ENCODE measurements at places on chromosomes 6 and 20.

DNA sequence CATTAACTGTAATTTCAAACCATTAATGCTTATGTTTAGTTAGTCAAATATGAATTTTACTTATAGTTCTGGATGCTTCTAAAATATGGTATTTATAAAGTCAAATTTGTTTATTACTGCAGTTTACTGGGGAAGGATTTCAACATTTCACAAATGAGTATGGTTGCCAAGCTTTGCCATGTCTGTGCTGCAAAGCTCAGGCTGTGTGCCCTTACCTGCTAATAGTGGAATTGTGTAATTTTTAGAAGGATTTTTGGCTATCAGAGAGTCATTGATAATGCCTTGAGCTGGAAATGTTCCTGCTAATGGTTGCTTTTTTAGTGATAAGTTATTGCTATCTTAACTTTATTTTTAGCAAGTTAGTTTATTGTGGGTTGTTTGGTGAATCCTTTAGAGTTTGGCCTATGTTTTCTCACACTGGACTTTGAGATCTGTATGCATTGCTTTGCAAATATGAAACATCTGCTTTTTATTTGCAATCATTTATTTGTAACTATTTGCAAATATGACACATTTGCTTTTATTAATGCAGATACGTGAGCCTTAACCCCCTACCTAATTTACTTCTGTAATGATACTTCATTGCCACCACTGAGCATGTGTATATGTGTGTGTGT lies 105.8 kb downstream of the CD109 start:
- DNase-seq: no peak

DNA sequence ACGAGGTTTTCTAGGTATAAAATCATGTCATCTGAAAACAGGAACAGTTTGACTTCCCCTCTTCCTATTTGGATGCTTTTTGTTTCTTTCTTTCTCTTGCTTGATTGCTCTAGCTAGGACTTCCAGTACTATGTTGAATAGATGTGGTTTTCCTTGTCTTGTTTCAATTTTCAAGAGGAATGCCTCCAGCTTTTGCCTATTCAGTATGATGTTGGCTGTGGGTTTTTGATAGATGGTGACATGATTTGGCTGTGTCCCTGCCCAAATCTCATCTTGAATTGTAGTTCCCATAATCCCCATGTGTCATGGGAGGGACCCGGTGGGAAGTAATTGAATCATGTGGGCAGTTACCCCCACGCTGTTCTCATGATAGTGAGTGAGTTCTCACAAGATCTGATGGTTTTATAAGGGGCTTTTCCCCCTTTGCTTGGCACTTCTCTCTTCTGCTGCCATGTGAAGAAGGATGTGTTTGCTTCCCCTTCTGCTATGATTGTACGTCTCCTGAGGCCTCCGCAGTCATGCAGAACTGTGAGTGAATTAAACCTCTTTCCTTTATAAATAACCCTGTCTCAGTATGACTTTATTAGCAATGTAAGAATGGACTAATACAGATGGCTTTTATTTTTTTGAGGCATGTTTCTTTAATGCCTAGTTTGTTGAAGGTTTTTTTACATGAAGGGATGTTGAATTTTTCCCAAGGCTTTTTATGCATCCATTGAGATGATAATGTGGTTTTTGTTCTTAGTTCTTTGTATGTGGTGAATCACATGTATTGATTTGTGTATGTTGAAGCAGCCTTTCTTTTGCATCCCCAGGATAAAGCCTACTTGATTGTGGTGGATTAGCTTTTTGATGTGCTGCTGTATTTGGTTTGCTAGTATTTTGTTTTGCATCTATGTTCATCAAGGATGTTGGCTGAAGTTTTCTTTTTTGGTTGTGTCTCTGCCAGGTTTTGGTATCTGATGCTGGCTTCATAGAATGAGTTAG lies 239.1 kb downstream of the THBS2 start:
- DNase-seq: no peak

DNA sequence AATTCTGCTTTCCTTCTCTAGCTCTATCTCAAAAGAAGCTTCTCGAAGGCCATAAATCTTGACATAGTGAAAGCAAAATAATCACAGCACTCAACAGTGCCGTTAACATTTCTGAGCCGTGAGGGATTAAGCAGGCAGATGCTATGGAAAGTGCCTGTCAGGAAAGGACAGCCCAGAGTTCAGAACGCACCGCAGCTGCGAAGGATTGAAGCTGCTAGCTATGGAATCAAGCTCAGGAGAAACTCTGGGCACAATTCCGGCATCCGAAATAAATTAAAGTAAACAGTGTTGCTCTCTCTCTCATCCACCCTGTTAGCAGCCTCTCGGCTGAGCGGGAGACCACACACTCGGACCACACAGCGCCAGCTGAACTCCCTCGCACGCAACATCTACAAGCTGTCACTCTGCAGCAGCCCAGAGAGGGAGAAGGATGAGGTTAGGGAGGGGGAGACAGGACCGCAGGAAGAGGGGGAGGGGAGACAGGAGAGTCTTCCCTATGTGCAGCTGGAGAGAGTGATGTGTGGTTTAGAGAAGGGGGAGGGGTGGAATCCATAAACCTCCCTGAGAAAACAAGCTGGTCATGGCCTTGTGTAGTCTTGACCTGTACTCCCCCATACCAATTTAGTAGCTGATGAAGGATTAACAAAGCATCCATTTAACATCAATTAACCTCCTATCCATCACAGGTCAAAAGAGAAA lies 9.0 kb downstream of the EXOC2 start:
- DNase-seq: peak; percentile 62

DNA sequence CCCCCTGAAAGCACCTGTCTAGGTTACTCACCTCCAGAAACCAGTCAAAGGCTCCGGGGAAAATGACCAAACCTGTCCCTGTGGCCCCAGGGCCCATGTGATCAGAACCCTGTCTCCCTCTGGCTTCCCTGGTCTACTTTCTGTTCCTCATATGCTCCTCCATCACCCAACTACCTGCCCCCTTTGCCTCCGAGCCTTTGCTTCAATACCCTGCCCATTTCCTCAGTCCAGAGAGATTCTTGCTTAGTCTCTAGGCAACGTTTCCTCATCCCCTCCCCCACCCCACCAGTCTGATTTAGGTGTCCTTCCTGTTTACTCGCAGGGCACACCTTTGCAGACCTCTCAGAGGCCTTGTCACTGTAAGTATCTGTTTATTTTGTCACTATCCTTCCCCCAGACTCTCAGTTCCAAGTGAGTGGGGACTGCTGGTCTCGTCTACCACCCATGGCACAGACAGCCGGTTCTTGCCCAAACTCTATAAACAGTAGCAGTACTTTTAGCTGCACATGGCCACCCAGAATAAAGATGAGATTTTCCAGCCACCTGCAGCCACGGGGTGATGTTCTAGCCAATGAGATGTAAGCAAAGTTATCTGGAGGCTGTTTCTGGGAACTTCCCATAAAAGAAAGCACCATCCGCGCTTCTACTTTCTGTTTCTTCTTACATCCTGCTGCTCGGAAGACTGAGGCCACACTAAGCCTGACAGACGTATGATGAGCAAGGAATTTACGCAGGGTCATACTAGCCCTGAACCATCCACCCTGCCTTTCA lies 13.3 kb downstream of the ELOVL5 start:
- DNase-seq: no peak

DNA sequence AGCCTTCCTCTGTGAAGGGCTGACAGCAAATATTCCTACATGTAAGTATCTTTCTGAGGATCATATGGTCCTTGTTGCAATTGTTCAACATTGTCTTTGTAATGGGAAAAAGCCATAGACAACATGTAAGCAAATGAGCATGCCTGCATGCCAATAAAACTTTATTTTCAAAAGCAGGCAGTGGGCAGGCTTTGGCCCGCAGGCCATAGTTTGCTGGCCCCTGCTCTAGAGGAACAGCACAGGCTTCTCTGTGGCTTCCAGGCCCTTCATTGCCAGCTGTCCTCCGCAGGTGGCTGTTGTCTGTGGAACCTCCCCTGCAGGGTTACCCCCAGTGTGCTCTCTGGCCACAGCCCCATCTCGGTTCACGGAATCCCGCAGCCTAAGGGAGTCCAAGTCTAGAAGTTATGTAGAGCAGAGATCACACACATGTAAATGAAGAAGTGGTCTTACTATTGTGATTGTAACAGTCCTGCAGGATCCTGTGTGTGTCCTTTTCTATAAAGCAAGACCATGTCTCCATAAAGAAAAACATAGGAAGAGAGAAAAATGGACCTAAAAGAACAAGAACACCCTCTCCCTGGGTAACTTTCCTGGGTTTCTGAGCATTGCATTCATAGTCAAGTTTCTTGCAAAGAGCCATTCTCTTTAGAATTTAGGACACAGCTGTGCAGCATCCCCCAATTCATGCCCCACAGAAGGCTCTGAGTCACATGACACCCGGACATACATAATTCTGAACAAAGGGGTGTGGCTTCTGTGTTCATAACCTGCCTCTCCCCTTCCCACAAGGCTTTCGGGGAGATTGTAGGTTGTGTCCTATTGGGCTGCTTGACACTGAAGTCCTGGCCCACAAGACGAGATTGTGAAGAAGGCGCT lies 10.0 kb downstream of the UNC93A start:
- DNase-seq: no peak

DNA sequence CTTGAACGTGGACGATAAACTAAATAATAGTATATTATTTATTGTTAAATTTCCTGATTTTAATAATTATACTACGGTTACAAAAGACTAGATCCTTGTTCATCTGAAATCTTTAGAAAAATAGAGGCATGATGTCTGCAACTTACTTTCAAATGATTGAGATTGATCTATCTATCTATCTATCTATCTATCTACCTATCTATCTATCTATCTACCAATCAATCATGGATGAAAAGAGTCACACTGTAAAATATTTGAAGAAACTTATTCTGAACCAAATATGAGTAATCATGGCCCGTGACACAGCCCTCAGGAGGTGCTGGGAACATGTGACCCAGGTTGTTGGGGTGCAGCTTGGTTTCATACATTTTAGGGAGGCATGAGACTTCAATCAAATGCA lies 11.7 kb upstream of the BLCAP start:
- DNase-seq: no peak

DNA sequence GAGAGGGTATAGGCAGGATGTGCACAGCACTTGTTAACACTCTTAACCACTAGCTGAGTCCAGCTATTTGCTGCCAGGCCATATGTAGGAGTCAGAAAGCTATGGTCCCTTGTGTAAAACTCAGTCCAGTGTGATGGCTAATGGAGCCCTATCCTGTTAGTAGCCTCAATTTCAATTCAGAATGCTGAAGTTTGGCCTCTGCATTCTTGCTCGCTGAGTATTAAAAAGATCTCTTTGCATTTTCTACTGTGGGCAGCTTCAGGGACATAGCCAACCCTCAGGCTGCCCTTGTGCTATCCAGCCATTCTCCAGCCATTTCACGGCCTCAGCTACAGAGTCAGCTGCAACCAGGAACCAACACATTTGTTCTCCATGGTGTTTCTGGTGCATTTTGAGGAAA lies 92.5 kb downstream of the SPTLC3 start:
- DNase-seq: no peak

- no peak for DNase-seq
These were observed 142.2 kb downstream of the MOXD1 start for GRCh38 chr6:132259070-132259469.

- no peak for DNase-seq
These were observed 118.2 kb downstream of the BACH2 start for GRCh38 chr6:90178384-90178855.

- no peak for DNase-seq
These were observed 49.7 kb upstream of the FRMD1 start for GRCh38 chr6:168128631-168129291.

DNA sequence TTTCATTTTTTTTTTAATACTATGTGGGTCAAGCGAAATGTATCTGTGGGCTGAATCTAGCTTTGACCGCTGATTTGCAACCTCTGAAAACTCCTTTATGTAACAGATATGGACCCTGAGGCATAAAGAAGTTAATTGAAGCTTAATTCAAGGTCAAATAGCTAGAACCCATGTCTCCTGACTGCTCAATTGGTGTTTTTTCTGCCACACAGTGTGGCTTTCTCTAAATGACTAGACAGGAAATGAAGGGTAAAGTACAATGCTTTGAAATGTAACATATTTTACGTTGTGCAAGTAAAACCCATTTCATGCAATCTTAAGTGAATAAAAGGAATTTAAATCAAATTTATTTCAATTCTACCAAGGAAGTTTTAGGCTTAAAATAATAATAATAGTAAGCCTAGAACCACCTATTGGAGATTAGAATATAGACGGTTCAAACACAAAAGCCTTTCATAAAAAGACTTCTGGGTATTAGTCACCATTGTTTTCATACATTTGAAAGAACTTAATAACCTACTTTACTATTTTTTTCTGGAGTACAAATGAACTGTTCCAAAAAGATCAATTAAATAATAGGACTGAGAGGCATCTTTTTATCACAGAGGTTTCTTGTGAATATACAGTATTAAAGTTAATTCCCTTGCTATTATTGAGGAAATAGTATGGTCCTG lies 279.8 kb downstream of the EPHA7 start:
- no peak for DNase-seq

DNA sequence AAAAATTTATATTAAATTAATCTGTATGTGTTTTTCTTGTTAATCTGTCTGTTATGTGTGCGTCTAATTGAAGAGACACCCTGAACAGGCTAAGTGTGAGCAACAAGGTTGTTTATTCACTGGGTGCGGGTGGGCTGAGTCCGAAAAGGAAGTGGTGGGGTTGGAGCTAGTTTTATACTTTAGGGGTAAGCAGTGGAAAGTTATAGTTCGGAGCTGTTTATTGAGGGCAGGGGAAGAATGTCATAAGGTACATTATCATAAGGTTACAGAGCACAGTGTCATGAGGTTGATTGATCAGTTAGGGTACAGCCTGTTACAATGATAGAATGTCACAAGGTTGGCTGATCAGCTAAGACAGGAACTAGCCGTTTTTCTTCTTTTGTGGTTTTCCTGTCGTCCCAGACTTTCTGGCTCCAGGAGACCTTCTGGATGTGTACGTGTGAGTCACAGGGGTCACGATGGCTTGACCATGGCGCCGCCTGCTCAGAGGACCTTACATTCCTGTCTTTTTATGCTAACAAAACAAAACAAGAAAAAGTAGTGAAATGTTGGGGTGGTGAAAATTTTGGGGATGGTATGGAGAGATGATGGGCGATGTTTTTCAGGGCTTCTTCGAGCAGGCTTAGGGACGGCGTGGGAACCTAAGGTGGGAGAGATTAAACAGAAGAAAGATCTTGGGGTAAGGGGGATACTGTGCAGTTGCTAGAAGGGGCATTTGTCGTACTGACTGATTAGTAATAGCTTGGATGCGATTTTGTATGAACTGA lies 754.0 kb upstream of the ADGRB3 start:
- peak; percentile 80 for DNase-seq

- no peak for DNase-seq
These were observed 16.8 kb upstream of the DCBLD1 start for GRCh38 chr6:117465691-117466090.

- no peak for DNase-seq
These were observed at the start of gene FNDC11 for GRCh38 chr20:63553933-63554290. TSS of gene FNDC11 (plus strand) at chr20:63554159. CDS start at chr20:63555664, 1,505 bp downstream.
